Renal cortex interstitium (tissue), 15 donors: ENCODE measurements at places on chromosomes 1 and 21. TPM values are rescaled to one million over a fixed set of nuclear protein-coding genes. Genes with fewer than 3 reads are reported as not detected.
A peak's percentile ranks its signal among the peaks of the same experiment; 100 is the strongest.

The MPZ gene
- polyA plus RNA-seq = 3.8 TPM

The ZFP69B gene
- 5.9 TPM for polyA plus RNA-seq

DNA sequence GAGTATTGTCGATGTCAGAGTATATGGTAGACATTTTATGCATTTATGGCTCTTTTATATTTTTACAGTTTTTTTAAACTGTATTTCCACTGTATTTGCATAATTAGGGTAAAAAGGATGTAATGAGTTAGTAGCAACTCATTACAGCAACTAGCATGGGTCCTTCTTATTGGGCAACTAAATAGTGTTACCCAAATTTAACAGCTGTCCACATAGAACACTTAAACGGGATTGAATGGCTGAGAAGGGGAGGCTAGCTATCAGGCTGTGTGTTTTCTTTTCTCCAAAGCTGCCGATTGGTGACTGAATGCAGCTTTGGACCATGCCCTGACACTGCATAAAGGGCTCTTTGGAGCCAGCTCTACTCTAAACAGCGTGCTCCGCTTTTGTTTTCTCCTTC lies 75.4 kb downstream of the PTPRC start:
- no peak for DNase-seq

DNA sequence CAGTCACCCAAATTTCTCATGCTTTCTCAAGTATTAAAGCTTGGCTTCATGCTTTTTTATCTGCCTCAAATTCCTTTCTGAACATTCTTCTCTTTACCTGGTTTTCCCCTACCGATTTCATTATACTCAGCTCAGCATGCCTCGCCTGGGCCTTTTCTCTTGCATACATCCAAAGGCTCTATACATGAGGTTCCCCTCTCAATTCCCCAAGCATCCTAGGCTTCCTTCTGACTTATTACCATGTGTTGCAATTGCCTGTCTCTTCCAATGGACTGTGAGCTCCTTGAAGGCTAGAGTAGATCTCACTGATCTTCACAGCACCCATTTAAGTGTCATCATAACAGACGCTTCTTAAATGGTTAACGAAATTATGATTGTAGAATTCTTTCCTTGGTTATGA lies 24.1 kb upstream of the CYP4A22 start:
- DNase-seq = no peak

GRCh38 chr1:115089420-115090185 lies at the start of gene TSPAN2:
TSS of gene TSPAN2 (minus strand) at chr1:115089503. CDS start at chr1:115089432, 71 bp downstream.
- no peak for DNase-seq

DNA sequence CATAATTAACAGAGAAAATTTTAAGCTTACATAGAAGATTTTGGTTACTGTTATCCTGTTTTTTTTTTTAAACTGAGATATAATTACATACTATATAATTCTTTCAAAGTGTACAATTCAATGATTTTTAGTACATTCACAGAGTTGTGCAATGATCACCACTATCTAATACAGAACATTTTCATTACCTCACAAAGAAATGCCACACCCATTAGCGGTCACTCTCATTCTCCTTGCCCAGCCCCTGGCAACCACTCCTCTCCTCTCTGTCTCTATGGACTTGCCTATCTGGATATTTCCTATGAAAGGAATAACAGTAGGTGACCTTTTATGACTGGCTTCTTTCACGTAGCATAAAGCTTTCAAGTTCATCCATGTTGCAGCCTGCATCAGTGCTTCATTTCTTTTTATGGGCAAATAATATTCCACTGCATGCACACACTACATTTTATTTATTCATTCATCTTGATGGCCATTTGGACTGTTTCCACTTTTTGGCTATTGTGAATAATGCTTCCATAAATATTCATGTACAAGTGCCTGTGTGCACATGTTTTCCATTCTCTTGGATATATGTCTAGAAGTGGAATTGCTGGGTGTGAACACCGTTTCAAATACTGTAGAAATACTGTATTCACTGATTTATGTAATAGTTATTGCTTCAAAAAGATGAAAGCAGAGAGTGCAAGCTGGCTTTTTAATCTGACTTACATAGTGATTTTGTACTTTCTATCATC lies 26.5 kb downstream of the TAF5L start:
- DNase-seq = no peak

GRCh38 chr1:93079685-93080141 lies 630 bp downstream of the MTF2 start:
- peak; percentile 51 for DNase-seq

DNA sequence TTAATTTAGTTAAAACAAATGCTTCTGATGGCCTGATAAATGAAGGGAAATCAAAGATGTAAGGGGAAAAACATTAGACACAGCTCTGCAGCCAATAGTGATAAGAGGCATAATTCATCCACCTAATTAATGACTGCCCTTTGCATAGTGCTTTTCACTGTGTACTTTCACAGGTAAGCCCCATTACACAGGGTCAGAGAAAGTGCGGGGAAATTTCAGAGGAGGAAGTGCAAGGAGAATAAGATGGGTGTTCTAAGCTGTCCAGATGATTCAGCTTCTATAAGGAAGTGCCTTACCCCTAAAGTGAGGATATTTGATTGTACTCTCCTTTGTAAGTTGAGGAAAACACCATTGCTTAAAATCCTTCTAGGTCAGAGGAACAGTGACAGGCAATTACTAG lies 88.0 kb downstream of the NR5A2 start:
- DNase-seq = no peak

- DNase-seq = no peak
Observed at GRCh38 chr1:229023651-229024300, 247.1 kb upstream of the RAB4A start.
